Testis (tissue), 5 donors: ENCODE measurements at places on chromosomes 11 and 22. TPM values are rescaled to one million over a fixed set of nuclear protein-coding genes. Genes with fewer than 3 reads are reported as not detected.

Gene POU2AF3
- 9.0 TPM for total RNA-seq

Gene PATZ1
- total RNA-seq: 48.7 TPM

Gene SYT13
- 0.68 TPM for total RNA-seq

DNA sequence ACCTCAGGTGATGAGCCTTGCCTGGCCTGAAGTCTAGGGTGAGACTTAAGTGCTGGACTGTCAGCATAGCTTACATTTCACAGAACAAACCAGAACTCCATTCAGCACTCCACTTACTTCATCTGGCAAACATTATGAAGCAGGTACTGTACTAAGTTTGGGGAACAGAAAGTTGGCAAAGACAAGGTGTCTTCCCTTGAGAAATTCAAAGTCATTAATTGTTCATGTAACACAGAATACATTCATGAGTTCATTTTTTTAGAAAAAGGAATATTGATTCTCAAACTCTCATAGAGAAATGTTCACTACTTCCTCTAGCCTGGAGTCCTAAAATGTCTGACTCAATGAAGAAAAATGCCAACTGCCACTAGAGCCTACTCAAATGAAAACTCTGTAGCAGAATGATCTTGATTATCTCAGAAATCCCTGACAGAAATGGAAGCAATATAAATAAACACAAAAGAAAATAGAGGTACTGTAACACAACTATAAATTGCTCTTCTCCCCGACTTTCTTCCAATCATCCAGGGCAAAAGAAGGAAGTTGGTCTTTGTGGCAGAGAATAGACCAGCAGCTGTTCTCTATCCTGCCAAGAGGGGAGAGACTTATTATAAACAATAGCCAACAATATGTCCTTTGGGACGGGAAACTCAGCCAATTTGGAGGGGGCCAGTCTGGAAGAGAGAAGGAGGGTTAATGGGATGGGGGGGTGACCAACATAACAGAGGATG is 129.2 kb upstream of the MTMR2 start:
- no peak for DNase-seq

- DNase-seq: peak; percentile 76
These were observed 132.7 kb upstream of the RCN1 start for GRCh38 chr11:31958076-31958735.

GRCh38 chr11:80899381-80899780 is 1458.6 kb upstream of the TENM4 start:
- no peak for DNase-seq

DNA sequence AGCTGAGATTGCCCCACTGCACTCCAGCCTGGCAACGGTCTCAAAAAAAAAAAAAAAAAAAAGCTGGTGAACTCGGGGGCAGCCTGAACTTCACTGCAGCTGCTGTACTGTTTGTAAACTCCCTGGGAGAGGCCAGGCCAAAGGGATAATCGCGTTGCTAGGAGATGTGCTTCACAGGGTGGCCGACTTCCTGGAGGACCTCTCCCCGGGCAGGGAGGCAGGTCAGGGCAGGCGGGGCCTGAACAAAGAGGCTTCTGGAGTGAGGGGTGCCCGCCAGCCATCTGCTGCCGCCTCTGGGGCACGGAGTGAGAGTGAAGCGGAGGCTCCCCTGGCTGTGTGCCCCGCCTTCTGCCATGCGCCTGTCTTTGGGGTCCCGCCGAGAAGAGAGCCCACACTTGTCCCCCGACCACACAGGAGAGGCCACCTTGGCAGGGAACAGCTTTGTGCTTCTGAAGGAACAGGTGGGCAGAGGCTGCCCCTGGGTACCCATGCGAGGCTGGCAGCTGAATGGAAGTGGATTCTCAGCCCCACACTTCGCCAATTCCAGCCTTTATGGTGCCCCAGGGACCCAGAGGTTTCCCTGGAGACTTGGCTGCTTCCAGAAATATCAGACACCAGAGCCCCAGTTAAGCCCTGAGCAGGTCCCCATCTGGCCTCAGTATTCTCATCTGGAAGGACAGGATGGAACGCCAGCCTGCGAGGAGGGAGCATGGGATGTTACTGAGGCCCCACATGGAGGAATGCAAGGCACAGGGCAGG is 29.6 kb downstream of the TMEM184B start:
- DNase-seq: peak; percentile 60

- no peak for DNase-seq
These were observed 33.8 kb downstream of the CEP164 start for GRCh38 chr11:117361432-117361831.

- DNase-seq: peak; percentile 48
These were observed 36.3 kb upstream of the CFAP300 start for GRCh38 chr11:102010776-102011494.
